ENCODE measurements at places on chromosomes 16 and 17.

DNA sequence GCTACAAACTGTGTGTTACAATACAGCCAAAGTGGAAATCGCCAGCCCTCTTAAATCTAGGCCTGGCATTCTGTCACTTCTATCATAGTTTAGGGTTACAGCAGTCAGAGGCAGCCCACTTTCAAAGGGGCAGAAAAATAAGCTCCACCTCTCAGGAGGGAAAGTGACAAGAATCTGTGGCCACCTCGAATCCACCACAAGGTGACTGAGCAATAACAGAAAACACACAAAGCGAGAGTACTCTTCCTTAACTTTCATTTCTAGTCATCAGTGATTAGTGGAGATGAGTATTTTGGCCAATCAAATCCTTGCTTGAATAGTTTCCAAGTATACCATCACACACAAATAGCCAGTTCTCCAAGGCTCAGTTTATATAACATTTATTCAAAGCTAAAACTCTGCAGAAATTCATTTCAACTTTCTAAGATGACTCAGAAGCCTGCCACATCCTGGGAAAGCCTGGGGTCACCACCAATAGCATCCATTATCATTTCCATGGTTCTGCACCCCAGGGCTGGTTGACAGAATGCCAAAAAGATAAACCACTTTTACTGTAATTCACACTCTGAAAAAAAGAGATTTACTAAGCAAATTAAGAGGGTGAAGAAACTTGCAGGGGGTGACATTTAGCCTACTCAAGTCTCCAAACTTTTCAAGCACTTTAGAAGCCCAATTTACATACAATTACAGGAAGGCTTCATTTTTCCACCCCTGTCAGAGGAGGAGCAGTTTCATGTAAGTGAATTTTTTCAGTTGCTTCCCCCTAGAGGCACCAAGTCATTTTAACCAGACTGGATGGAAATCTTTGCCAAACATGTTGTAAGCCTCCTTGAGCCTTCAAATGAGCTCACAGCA lies 66.8 kb downstream of the SALL1 start:
- H3K27ac ChIP-seq, result no peak overlapping the region
- DNase-seq, result no peak
- H3K4me3 ChIP-seq, result no peak overlapping the region
- no peaks in the 10 kb centered on the region for H3K4me1 ChIP-seq
- H3K36me3 ChIP-seq, result no peaks in the 10 kb centered on the region

- H3K36me3 ChIP-seq, result peaks cover 65% of the 10 kb centered on the region
- DNase-seq, result no peak
- H3K27me3 ChIP-seq, result no peaks in the 10 kb centered on the region
- no peak overlapping the region for H3K4me3 ChIP-seq
- H3K27ac ChIP-seq, result no peak overlapping the region
Measured at GRCh38 chr16:67636713-67637112, 8.2 kb upstream of the CARMIL2 start.

GRCh38 chr17:52986056-52986662 lies 827.6 kb upstream of the CA10 start:
- H3K4me3 ChIP-seq, result no peak overlapping the region
- H3K27me3 ChIP-seq, result peaks cover 5% of the 10 kb centered on the region
- DNase-seq, result no peak
- no peaks in the 10 kb centered on the region for H3K36me3 ChIP-seq
- H3K27ac ChIP-seq, result no peak overlapping the region
- no peaks in the 10 kb centered on the region for H3K4me1 ChIP-seq

GRCh38 chr17:66944351-66945146 lies 20.0 kb upstream of the CACNG4 start:
- peaks cover 16% of the 10 kb centered on the region for H3K4me1 ChIP-seq
- H3K4me3 ChIP-seq, result no peak overlapping the region
- no peaks in the 10 kb centered on the region for H3K27me3 ChIP-seq

- no peaks in the 10 kb centered on the region for H3K36me3 ChIP-seq
- no peaks in the 10 kb centered on the region for H3K4me1 ChIP-seq
- no peak overlapping the region for H3K4me3 ChIP-seq
- DNase-seq, result no peak
Measured at GRCh38 chr16:11506741-11507305, 79.9 kb downstream of the LITAF start.

DNA sequence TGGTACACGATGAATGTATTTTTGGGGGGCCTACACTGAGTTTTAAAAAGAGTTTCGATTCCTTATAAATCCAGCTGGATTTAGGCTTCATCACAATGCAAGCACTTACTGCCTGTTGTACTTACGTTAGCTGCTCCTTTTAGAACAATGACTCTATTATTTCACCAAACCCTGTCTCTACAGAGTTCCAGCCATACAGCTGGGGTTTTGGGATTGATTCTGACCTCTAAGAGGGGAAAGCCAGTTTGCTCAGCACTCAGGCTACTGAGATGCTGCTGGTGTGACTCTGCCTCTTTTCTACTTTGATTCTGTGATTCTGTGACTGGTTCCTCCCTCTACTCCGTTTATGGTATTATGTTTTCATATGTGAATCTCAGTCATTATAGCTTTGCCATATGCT lies 329.7 kb downstream of the ABCC12 start:
- no peaks in the 10 kb centered on the region for H3K36me3 ChIP-seq
- H3K4me1 ChIP-seq, result no peaks in the 10 kb centered on the region
- H3K27me3 ChIP-seq, result no peaks in the 10 kb centered on the region

GRCh38 chr16:3282103-3282729 lies 1.1 kb upstream of the ZNF263 start:
- DNase-seq, result no peak
- H3K27ac ChIP-seq, result peak overlapping the region; percentile 81
- H3K27me3 ChIP-seq, result no peaks in the 10 kb centered on the region
- no peaks in the 10 kb centered on the region for H3K4me1 ChIP-seq

- H3K27ac ChIP-seq, result no peak overlapping the region
- H3K36me3 ChIP-seq, result no peaks in the 10 kb centered on the region
- no peak overlapping the region for H3K4me3 ChIP-seq
- no peak for DNase-seq
Measured at GRCh38 chr16:20598832-20599469, 22.8 kb upstream of the ACSM2B start.

GRCh38 chr17:2949469-2950044 lies 113.8 kb downstream of the OR1D5 start:
- H3K27me3 ChIP-seq, result no peaks in the 10 kb centered on the region
- H3K4me3 ChIP-seq, result no peak overlapping the region
- DNase-seq, result peak; percentile 88
- H3K36me3 ChIP-seq, result no peaks in the 10 kb centered on the region
- H3K27ac ChIP-seq, result peak overlapping the region; percentile 93

DNA sequence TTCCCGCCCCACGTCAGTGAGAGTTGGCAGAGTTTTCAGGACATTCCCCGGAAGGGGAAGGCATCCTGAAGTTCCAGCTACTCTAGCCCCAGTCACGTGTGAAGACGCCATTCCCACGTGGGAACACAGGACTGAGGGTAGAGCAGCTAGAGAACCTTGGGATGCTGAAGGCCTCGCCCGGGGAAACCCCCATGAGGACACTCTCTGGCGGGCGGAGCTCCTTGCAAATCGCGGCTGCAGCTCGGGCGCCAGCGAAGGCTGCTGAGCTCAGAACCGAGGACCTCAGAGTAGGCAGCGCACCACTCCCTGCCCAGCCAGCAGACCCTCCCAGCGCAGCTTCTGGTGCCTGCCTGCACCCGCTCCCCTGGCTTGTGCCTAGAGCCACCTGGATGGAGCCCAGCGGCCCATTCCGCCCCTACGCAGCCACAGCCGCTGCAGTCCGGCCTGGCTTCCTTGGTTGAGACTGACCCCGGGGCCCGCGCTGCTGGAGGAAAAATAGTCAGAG lies 51.9 kb downstream of the SHCBP1 start:
- H3K4me3 ChIP-seq, result no peak overlapping the region
- no peak overlapping the region for H3K27ac ChIP-seq
- no peaks in the 10 kb centered on the region for H3K27me3 ChIP-seq
- peaks cover 6% of the 10 kb centered on the region for H3K4me1 ChIP-seq
- no peaks in the 10 kb centered on the region for H3K36me3 ChIP-seq

- H3K36me3 ChIP-seq, result no peaks in the 10 kb centered on the region
- H3K27me3 ChIP-seq, result no peaks in the 10 kb centered on the region
- no peak overlapping the region for H3K4me3 ChIP-seq
- H3K4me1 ChIP-seq, result no peaks in the 10 kb centered on the region
- H3K27ac ChIP-seq, result no peak overlapping the region
Measured at GRCh38 chr16:7405166-7405565, 72.5 kb downstream of the RBFOX1 start.

DNA sequence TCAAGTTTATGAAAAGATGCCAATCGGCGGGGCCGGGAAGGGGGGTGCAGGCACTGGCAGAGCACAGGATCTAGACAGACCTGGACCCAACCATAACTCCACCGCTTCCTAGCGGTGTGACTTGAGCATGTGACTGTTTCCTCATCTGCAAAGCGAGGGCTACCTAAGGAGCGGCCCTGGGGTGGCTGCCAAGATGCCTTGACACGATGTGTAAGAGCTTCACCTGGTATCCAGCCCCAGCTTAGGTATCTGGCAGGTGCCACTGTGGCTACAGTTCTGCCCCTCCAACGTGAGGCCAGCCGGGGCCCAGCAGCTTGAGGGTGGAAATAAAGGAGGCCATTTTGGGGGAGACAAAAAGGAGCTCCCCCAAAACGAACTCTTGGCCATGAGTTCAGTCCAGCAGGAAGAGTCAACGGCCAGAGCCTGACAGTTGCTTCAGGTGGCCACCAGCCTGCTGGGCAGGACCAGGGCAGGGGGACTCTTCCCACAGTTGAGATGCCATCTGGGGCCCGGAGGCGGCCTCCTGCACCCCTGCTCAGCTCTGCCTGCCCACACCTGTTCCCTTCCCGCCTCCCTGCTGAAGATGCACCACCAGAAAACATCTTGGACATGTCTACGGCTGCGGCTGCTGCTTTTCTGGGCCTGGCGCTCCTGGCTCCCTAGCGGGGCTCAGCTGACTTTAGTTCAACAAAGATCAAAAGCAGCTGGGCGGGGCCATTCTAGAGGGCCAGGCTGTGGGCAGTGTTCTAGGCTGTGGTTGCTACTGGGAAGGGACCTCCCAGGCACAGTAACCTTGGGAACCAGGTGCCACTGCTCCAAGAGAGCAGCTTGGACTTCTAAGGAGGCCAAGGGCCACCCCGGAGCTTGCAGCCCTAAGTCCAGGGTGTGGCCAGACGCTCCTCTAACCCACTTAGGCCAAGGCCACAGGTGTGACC lies 3.4 kb upstream of the MTSS2 start:
- H3K36me3 ChIP-seq, result peaks cover 3% of the 10 kb centered on the region
- DNase-seq, result no peak
- no peak overlapping the region for H3K4me3 ChIP-seq
- peaks cover 46% of the 10 kb centered on the region for H3K4me1 ChIP-seq

Measured in RWPE2 (cell line).